ENCODE measurements at places on chromosomes 5 and 9.

- no peak for DNase-seq
Observed at GRCh38 chr9:133460405-133461175, 812 bp downstream of the CACFD1 start.

- DNase-seq, result no peak
Observed at GRCh38 chr9:82922686-82923085, 140.3 kb downstream of the RASEF start.

- DNase-seq, result no peak
Observed at GRCh38 chr5:68426586-68426985, 211.0 kb downstream of the PIK3R1 start.

DNA sequence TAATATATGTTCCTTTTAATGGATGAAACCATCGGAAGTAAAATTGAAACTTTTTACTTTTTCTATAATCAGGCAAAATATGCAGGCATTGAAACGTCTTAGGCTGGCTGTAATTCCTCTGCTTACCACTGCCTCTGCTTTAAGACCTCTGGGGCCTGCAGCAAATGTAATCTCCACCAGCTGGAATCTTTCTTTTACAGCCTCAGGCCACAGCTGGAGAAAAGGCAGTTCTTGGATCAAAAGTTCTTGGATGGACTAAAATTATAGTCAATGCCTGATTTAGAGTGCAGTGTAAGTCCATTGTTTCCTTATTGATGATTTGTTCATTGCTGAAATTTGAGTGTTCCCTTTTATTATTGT is 396.7 kb downstream of the KCTD16 start:
- peak; percentile 14 for DNase-seq

DNA sequence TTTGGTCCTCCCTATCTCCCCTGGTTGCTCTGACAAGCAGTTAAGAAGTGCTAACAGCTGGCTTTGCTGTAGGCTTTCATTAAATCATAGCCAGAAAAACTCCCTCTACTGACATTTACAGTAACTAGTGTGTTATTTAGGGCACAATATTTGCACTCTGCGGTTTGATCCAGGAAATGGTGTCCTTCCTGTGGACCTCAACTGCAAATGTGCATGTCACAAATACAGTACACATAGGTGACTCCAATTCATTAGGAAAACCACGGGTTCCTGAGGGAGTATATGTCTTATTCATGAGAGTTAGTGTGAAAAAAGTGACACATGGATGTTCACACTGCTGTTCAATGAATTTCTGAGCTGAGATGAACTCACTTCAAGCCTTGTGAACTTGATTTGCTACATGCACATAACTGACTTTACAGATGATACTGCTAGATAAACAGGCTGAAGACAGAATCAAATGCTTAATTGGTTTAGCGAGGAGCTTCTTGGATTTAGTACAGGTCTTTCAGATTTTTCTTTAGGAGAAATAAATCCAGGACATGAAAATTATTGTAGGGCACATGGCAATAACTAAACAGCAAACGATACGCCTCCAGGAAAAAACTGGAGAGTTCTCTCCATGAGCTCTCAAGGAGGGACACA is 281.5 kb downstream of the EFNA5 start:
- DNase-seq, result peak; percentile 85

GRCh38 chr5:32100691-32101302 is 73.3 kb downstream of the GOLPH3 start:
- DNase-seq, result no peak

- DNase-seq, result no peak
Observed at GRCh38 chr9:250625-251024, 36.0 kb downstream of the DOCK8 start.

DNA sequence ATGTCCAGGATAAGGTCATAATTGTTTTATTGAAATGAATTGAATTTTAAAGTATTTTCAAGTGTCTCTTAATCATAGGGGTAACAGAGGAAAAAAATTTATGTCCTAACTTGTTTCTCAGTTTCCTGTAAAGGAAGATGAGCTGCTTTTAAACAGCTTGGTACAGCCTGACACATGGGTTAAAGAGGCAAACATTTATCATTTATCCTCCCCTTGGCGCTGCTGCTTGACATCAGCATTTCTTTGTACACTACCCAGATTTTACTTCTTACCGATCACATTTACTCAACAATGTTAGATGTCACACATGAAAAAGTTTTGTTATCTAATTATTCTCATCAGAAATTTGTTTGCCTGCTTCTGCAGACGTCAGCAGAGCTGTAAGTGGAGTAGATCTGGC is 79.4 kb upstream of the CTSL start:
- no peak for DNase-seq

- no peak for DNase-seq
Observed at GRCh38 chr5:38768412-38769211, 77.2 kb upstream of the OSMR start.

GRCh38 chr5:144035046-144035740 is 135.3 kb downstream of the YIPF5 start:
- peak; percentile 21 for DNase-seq

GRCh38 chr9:116247284-116247683 is 93.7 kb downstream of the PAPPA start:
- DNase-seq, result no peak

- DNase-seq, result peak; percentile 13
Observed at GRCh38 chr5:170520372-170520771, 16.6 kb downstream of the KCNIP1 start.

- peak; percentile 68 for DNase-seq
Observed at GRCh38 chr5:45385321-45386058, 310.7 kb downstream of the HCN1 start.

DNA sequence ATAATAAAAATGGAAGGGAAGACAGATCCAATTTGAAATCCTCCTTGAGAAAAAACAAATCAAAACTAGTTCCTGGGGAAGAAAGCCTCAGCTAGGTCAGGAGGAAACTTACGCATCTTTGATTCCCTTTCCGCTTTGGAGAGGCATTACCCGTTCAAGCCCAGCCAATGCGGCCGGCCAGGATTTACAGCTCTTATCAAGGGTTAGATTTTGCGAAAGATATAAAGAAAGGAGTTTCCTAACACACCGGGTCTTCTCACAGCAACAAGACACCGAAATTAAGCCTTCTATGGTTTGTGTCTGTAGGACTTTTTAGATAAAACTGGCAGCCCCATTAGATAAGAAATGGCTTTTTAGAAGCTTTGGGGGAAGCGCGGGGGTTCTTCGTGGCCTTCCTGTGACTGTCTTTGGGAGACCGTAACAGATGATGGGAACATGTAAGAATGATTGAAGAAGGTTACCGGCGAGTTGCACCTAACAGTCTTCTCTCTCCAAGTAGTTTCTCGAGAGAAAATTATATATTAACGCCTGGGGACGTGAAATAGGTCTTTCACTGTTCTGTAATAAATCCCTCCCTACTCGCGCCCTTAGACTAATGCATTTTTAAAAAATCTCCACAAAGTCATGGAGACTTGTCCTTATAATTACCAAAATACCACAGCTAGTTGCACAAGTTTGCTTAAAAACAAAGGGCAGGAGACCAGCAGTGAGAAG is 1.3 kb upstream of the ISL1 start:
- DNase-seq, result no peak

- DNase-seq, result no peak
Observed at GRCh38 chr5:28685794-28686193, 1647.4 kb upstream of the CDH9 start.
